ENCODE measurements at places on chromosomes 2 and 18. TPM values are rescaled to one million over a fixed set of nuclear protein-coding genes. Genes with fewer than 3 reads are reported as not detected.

SIX2 gene
- total RNA-seq: not detected

GTF3C2 gene
- total RNA-seq: 20.6 TPM

CHRNA1 gene
- not detected for total RNA-seq

IHH gene
- total RNA-seq: 2.4 TPM

HOXD4 gene
- total RNA-seq: not detected

RAB31 gene
- total RNA-seq: 7.9 TPM

FAM110C gene
- total RNA-seq: 18.2 TPM

FRZB gene
- 0.47 TPM for total RNA-seq

DPP10 gene
- 0.92 TPM for total RNA-seq

All from liver (tissue), 10 donors.